NCI-H1092 (cell line): ENCODE measurements at places on chromosomes 4 and X.

DNA sequence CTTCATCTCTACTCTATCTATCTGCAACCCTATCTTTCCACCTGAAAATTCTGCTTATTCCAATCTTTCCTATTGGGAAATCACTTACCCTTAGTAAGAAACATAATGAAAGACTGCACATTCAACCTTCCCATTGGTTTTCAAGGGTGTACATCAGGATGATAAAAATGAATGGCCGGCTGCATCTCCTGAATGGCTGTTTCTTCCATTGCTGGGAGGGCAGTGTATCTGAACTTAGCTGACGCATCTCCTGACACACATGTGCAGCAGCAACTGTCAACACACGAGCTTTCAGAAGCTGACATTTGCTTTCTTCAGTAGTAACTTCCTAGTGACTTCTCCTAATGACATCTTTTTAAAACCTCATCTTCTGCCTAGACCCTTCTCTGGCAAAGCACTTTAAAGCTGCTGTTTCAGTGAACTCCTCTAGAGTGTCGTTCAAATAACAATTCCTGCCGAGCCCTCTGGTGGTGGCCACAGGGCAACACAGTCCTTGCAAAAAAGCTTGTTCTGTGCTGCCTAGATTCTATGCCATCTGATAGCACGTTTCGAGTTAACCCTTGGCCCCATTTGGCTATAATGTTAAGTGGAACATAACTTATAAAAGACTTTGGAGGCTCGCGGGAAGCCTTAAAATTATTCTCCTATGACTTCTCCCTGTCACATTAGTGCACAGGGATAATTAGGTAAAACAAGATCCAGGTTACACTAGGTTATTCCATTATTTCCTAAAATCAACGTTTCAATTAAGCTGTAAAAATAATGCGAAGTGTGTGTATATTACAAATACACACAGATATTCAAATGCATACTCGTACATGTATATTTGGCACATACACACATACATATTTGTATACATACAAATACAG, 2340.7 kb downstream of the PCDH7 start:
- DNase-seq = peak; percentile 4

DNA sequence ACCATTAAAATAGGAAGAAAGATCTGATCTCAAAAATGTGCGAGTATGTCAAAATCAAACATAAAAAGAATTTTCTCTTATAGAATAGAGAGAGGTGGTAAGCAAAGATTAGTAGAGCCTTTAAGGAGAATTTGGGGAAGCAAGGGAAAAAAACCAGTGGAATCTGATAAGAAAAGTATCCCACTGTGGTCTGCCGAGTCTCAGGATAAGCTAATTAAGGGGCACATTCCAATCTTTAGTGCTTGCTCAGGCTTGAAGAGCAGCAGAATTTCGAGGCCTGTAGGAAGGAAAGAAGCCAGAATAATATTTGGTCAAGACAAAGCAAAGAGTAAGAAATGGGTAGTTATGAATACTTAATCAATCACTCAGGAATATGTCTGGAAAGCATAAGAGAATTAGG, 13.0 kb downstream of the STATH start:
- DNase-seq = no peak

- DNase-seq = no peak
Measured at GRCh38 chr4:120673696-120674095, 248.8 kb downstream of the PRDM5 start.

- peak; percentile 26 for DNase-seq
Measured at GRCh38 chr4:118772081-118772766, 63.7 kb downstream of the SEC24D start.

GRCh38 chr4:48191758-48192157, 57.7 kb upstream of the TXK start:
- no peak for DNase-seq

DNA sequence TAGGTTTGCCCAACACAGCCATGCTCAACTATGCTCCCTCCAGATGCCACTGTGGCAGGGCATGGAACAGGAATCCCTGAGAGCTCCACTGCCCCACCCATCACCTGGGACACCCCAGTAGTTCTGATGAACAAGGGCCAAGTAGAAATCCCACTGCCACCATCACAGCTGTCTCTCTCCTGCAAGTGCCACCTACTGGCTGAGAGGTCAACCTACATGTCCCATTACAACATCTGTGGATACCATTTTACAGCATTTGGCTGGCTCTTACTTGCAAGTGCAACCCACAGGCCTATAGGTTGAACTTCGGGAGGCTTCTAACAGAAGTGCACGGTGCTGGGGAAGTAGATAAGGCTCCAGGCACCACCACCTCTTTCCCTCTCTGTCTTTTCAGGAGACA, 142.5 kb downstream of the CXXC4 start:
- DNase-seq = no peak

- DNase-seq = no peak
Measured at GRCh38 chr4:66640233-66640990, 904.9 kb downstream of the CENPC start.

DNA sequence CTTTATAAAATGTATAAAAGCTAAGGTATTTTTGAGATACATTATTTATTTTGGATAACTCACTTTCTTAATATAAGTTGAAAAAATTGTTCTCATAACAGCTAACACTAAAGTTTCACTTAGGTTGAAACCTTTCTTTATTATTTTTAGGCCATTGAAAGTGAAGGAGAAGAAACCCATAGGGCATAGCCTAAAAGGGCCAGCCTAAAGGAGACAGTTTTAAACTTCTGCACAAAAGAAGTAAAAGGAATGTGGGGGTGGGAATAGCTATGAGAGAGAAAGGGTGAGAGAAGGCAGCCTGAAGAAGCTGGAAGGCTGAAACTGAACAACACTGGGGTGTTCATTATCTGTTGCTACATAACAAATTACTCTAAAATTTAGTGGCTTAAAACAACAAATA, 57.6 kb upstream of the RAPGEF2 start:
- no peak for DNase-seq

- DNase-seq = no peak
Measured at GRCh38 chr4:48804584-48805301, 24.7 kb upstream of the FRYL start.

DNA sequence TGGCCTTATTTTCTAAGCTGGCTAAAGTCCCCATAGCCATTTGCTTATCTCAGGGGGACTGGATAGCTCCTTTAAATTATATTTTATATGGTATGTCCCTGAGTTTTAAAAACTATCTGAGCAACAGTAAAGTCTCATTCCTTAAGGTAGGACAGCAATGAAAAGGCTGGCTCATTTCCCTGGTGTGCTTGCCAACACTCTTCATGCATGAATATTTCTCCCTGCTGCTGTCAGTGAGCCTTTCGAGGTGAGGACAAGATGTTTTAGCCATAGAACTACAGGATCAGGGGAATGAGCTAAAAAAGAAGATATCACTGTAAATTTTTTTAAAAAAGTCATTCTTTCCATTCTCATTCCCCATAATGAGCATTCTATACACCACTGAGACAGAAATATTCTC, 427.3 kb upstream of the FAM241A start:
- DNase-seq = no peak

GRCh38 chr4:151094290-151094751, 5.1 kb upstream of the RPS3A start:
- DNase-seq = no peak

- DNase-seq = no peak
Measured at GRCh38 chrX:45622538-45622937, 421.9 kb upstream of the DIPK2B start.
